ENCODE measurements at places on chromosomes 12 and 14. TPM values are rescaled to one million over a fixed set of nuclear protein-coding genes. Genes with fewer than 3 reads are reported as not detected.

The TRHDE gene
- total RNA-seq: not detected

The KRT3 gene
- total RNA-seq: not detected

The TAS2R9 gene
- total RNA-seq: not detected

The WSCD2 gene
- total RNA-seq: not detected

The STXBP6 gene
- 1.7 TPM for total RNA-seq

The CINP gene
- 45.8 TPM for total RNA-seq

- DNase-seq: no peak
- peaks cover 49% of the 10 kb centered on the region for H3K4me1 ChIP-seq
- H3K36me3 ChIP-seq: no peaks in the 10 kb centered on the region
- H3K27ac ChIP-seq: peak overlapping the region; percentile 74
- peak overlapping the region; percentile 86 for H3K4me3 ChIP-seq
- no peaks in the 10 kb centered on the region for H3K27me3 ChIP-seq
Measured at GRCh38 chr14:89616852-89617341, 199.9 kb upstream of the FOXN3 start.

DNA sequence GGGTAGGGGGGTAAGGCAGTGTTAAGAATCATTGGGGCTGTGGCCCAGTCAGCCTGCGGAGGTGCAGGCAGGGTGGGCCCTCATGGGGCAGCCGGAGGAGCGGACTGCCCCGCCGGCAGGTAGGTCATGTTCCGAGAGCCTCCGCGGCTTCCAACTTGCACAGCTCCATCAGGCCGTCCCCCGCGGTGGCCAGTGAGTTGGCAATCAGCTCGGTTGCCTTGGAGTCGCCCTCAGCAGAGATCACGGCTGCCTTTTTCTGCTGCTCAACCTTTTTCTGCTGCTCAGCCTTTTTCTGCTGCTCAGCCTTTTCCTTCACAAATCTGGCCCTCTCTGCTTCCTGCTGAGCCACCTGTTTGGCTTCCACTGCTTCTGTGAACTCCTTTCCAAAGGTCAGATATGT, 41.1 kb upstream of the CSRNP2 start:
- H3K27ac ChIP-seq: no peak overlapping the region
- H3K4me3 ChIP-seq: no peak overlapping the region
- peaks cover 9% of the 10 kb centered on the region for H3K36me3 ChIP-seq
- no peaks in the 10 kb centered on the region for H3K27me3 ChIP-seq
- H3K4me1 ChIP-seq: 0 out of 2 replicates have a peak, but pooled peaks cover 2% of the 10 kb centered on the region

GRCh38 chr12:132869551-132869950, 17.9 kb downstream of the CHFR start:
- no peak overlapping the region for H3K4me3 ChIP-seq
- no peak overlapping the region for H3K27ac ChIP-seq
- H3K4me1 ChIP-seq: no peaks in the 10 kb centered on the region
- peaks cover 27% of the 10 kb centered on the region for H3K36me3 ChIP-seq
- no peaks in the 10 kb centered on the region for H3K27me3 ChIP-seq

DNA sequence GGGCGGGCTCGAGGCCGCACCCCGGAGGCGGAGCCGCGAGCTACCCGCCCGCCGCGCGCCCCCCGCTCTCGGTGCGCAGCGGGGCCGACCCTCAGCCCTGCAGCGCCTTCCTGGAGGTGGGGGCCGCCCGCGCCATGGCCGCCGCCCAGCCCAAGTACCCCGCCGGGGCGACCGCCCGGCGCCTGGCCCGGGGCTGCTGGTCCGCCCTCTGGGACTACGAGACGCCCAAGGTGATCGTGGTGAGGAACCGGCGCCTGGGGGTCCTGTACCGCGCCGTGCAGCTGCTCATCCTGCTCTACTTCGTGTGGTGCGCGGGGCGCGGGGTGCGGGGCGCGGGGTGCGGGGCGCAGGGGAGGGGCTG, at the start of gene P2RX2:
P2RX2 (plus strand) TSS at position 94 of the 361 bp plus-strand sequence; CDS start at position 135, 41 bp downstream.
- no peak within 1 kb of the TSS for H3K27ac ChIP-seq
- no peaks in the 10 kb centered on the region for H3K36me3 ChIP-seq
- H3K27me3 ChIP-seq: no peaks in the 10 kb centered on the region

- 0 out of 2 replicates have a peak overlapping the region, but pooled peaks have one; percentile 70 for H3K4me3 ChIP-seq
- no peaks in the 10 kb centered on the region for H3K36me3 ChIP-seq
- peaks cover 10% of the 10 kb centered on the region for H3K4me1 ChIP-seq
- DNase-seq: no peak
Measured at GRCh38 chr12:57611827-57612710, 834 bp downstream of the ARHGEF25 start.

GRCh38 chr14:44369401-44370123, 137.5 kb downstream of the FSCB start:
- no peak for DNase-seq
- H3K27me3 ChIP-seq: no peaks in the 10 kb centered on the region

- DNase-seq: no peak
- no peak overlapping the region for H3K4me3 ChIP-seq
- no peaks in the 10 kb centered on the region for H3K27me3 ChIP-seq
- H3K4me1 ChIP-seq: no peaks in the 10 kb centered on the region
- no peaks in the 10 kb centered on the region for H3K36me3 ChIP-seq
Measured at GRCh38 chr12:128266086-128266485, 884 bp upstream of the TMEM132C start.

DNA sequence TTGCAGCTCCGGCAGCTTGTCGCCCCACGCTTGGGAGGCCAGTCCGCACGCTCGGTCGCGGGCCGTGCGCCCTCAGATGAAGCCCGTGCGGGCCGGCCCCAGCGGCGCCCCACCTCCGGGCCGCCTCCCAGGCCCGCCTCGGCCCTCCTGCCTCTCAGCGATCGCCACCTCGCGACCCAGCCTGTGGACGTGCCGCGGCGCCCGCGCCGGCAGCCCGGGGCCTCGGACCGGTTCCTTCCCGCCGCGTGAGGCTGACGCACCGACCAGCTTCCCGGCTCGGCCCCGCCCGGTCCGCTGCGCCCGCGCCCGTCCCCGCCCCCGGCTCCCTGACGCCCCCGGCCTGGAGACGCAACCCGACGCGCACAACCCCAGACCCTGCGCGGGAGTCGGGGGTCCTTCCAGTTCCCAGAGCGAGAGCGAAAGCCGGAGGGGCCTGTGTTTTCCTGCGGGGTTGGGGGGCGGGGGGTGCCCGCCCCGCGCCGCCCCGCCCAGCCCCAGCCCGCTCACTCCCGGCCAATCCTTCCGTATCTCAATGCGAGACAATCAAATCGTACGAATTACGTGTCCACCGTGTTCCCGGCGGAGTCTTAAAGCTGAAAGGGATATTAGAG, at the start of gene ERO1A:
ERO1A (minus strand) TSS at position 78 of the 611 bp plus-strand sequence; CDS start at position 1, 77 bp downstream.
- DNase-seq: no peak
- H3K27me3 ChIP-seq: no peaks in the 10 kb centered on the region
- H3K27ac ChIP-seq: peak within 1 kb of the TSS; percentile 80
- no peaks in the 10 kb centered on the region for H3K36me3 ChIP-seq
- peak within 1 kb of the TSS; percentile 85 for H3K4me3 ChIP-seq

DNA sequence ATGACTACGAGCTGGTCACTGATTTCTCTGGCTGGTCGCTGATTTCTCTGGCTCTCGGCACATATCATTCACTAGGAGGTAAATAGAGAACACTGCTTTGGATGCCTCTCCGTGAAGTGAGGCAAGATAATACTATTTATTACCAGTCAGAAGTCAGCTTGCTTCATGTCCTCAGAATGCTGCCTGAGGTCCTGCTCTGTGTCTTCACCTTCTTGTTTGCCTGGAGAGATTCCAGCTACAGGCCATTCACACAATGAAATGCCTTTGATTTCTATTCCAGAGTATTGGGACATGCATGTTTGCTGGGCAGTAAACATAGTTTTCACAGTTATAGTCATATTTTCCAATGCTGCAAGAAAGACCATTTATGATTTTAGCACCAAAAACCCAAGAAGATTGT, 106.7 kb downstream of the AEBP2 start:
- DNase-seq: no peak
- H3K4me3 ChIP-seq: no peak overlapping the region
- H3K27me3 ChIP-seq: no peaks in the 10 kb centered on the region
- H3K36me3 ChIP-seq: no peaks in the 10 kb centered on the region
- no peak overlapping the region for H3K27ac ChIP-seq

GRCh38 chr14:103284574-103285467, 49.2 kb upstream of the EIF5 start:
- H3K4me1 ChIP-seq: no peaks in the 10 kb centered on the region
- peaks cover 4% of the 10 kb centered on the region for H3K27me3 ChIP-seq
- H3K27ac ChIP-seq: no peak overlapping the region
- no peak overlapping the region for H3K4me3 ChIP-seq
- no peaks in the 10 kb centered on the region for H3K36me3 ChIP-seq

GRCh38 chr14:86574051-86574777, 1044.3 kb downstream of the FLRT2 start:
- no peak overlapping the region for H3K4me3 ChIP-seq
- no peaks in the 10 kb centered on the region for H3K4me1 ChIP-seq
- H3K36me3 ChIP-seq: no peaks in the 10 kb centered on the region
- H3K27me3 ChIP-seq: no peaks in the 10 kb centered on the region
- H3K27ac ChIP-seq: no peak overlapping the region
- DNase-seq: no peak

GRCh38 chr12:71589478-71589881, 74.2 kb downstream of the ZFC3H1 start:
- no peaks in the 10 kb centered on the region for H3K4me1 ChIP-seq
- H3K27me3 ChIP-seq: peaks cover 2% of the 10 kb centered on the region
- no peak overlapping the region for H3K4me3 ChIP-seq
- H3K27ac ChIP-seq: no peak overlapping the region
- H3K36me3 ChIP-seq: no peaks in the 10 kb centered on the region

DNA sequence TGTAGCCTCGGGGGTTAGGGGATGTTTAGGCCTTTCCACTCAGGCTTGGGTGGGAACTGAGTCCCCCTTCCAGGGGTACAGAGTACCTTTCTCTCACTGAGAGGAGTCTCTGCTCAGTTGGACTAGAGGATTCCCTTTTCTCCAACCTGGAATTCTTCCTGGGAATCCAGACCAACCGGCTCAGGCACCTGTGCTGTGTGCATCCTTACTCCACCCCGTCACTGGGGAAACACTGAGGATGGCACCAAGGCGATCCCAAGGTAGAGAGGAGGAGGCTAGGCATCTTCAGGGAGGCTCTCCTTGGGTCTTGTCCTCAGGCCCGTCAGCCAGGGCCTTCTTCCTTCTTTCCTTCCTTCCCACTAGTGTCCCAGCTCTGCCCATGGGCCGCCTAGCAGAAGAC, 871 bp upstream of the TGM1 start:
- H3K4me1 ChIP-seq: no peaks in the 10 kb centered on the region
- no peak for DNase-seq
- no peaks in the 10 kb centered on the region for H3K27me3 ChIP-seq
- H3K4me3 ChIP-seq: no peak overlapping the region
- no peak overlapping the region for H3K27ac ChIP-seq
- peaks cover 11% of the 10 kb centered on the region for H3K36me3 ChIP-seq

DNA sequence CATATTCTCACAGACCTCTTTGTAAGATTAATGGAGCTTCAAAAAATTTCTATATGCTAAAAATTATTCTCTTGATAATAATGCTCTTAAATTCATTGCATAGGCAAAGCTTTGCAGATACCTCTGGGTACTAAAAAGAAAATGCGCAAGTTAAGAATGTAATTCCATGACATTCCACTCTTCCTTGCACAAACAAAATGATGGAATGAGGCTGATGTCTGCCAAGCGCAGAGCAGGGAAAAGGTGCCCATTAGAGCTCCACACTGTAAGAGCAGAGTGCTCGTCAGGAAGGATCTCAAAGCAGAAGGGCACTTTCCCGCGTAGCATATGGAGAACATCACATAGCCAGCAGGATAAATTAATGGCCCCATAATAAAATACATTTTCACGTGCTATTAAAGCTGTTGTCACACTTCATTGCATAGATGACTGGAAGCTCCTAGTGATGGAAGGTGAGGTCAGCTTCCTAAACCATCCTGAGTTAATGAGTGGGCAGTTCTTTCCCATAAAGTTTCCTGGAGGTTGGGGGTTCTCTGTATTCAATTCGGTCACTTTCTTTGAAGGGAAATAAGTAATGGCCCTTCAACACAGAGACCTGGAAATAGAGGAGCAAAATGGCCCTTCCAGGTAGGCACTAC, 1058.9 kb downstream of the GALC start:
- H3K27ac ChIP-seq: no peak overlapping the region
- no peak overlapping the region for H3K4me3 ChIP-seq
- H3K4me1 ChIP-seq: no peaks in the 10 kb centered on the region
- no peak for DNase-seq
- H3K36me3 ChIP-seq: no peaks in the 10 kb centered on the region
- H3K27me3 ChIP-seq: no peaks in the 10 kb centered on the region
